Activated CD4-positive, alpha-beta T cell treated with anti-CD3 and anti-CD28 coated beads, Interleukin-2, amount 50 U/mL, for 1 hour (primary cell): ENCODE measurements at places on chromosomes 7 and 10.

DNA sequence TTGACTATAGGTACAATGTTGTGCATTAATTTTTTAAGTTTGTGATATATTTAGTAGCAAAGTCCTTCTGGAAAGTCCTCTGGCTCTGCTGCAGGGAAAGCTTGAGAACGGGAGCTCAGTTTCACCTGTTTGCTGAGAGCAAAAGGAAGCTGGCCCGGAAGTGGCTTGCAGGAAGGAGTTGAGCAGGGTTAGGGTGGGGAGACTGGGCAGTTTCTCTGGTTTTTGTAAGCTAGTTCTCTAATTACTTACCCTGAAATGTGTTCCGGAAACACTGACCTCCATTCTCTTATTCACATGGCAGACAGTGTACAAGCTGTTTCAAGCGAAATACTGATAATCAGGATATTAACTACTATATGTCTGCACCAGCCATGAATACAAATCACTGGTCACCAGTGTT, 22.3 kb downstream of the MAP3K8 start:
- DNase-seq = no peak

DNA sequence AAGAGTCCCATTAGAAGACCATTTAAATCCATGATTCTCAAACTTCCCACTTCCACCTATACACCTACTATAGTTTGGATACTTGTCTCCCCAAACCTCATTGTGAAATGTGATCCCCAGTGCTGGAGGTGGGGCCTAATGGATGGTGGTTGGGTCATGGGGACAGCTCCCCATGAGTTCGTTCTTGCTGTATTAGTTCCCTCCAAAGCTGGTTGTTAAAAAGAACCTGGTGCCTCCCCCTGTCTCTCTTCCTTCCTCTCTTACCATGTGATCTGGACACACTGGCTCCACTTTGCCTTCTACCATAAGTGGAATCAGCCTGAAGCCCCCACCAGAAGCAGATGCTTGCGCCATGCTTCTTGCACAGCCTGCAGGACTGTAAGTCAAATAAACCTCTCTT, 53.9 kb downstream of the WIPF3 start:
- no peak for DNase-seq

DNA sequence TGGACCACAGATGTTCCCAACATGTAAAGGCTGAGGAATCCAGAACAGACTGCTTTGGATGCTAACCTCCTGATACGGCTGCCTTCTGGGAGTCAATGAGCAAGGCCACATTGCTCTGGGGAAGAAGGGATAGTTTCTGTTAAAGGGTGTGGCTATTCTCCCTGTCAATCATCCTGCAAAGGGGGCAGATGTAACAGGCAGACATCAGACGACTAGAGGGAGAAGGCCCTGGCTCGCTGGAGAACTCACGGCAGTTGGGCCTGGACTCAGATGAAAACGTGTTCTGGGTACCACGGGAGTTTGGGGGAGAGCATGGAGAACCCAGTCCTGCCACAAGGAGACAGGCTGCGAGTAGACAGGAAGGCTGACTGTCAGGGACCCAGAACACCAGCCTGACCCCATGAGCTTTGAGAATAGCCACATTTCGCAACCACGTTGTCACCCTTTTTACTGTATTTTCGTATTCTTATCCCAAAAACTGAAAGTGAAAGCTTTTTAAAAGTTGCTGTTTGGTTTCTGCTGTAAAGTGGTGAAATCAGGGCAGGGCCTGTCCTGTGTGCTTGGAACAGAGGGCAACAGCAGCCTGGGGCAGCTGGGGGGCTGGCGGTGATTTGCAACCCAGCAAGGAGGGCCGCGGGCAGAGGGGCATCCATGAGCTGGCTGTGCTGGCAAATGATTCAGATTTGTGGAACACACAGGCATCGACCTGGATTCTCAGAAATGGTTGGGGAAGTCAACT, 95.3 kb downstream of the MYOF start:
- DNase-seq = no peak

DNA sequence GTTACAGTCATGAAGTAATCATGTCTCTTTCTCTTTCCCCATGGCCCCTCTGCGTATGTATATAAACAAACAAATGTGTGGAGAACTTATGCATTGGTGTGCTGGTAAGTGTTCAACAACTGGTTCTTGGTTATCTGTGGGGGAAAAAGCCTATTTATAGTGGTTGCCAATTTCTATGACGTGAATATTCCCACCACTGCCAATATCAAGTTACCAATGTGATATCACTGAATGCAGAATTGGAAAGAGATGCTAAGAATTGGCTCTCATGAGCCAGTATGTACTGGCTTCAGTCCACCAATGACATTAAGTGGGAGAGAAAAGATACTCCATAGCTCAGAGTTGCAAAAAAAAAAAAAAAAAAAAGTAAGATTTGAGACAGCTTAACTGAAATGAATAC, 399.7 kb downstream of the REEP3 start:
- no peak for DNase-seq

GRCh38 chr10:75197906-75198305, 12.7 kb upstream of the VDAC2 start:
- no peak for DNase-seq

DNA sequence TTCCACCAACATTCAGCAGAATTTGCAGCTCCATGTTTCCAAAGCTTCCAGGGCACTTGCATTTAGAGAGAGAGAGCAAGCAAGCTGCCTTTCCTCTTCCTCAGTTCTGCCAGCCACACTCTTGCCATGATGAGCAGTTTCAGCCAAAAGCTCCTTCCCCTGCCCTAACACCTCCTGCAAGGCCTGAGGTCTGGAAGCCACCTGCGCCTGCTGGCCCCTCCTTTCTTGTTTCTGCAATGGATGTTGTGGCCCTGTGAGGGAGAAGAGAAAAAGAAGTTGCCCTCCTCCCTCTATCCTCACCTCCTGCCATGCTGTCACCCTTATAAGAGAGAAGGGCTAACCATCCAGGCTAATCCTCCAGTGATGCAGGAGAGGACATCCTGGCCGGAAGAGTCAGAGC, 48.7 kb downstream of the IKZF1 start:
- no peak for DNase-seq

- no peak for DNase-seq
Observed at GRCh38 chr7:92778972-92779371, 57.4 kb downstream of the CDK6 start.

GRCh38 chr10:510415-510881, 179.0 kb downstream of the DIP2C start:
- no peak for DNase-seq

- no peak for DNase-seq
Observed at GRCh38 chr7:134548877-134549276, at the start of gene AKR1B15. Gene AKR1B15, plus strand, starts transcription at chr7:134549110. Its CDS starts 15,510 bp downstream, at chr7:134564620.

DNA sequence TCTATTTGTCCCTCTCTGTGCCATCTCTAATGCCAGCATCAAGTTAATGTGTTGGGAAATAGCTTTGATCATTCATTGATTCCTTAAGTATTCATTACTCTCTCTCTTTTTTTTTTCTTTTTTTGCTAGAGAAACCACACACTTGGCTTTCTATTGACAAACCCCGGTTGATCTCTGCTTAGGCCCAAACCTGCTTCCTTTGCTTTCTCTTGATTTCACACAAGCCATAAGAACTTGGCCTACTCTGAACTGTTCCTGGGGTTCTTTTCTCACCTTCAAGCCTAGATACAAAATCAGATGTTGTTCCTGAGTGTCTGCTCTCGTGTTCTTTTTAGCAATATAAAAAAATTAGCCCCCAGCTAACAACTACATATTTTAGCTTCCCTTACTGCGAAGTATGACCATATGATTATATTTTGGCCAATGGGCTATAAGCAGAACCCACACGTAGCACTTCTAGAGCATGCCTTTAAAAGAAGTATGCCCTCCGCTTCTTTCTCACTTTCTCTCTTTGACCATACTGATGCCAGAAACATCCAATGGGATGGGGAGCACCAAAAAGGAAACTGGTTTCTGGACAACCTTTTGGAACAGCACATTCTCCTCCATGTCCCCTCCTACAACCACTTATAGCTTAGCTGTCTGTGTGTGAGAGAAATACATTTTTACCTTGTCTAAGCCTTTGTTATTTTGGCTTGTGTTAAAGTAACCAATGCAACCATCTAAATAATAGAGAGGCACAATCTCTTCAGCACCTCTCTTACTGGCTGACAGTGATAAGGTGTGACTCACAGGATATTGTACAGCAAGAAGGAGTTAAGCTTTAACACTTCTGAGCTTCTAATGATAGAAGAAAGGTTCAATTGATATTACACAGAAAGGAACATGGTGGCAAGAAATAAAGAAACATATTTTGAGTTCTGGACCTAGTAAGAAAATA, 96.6 kb upstream of the LRRN3 start:
- DNase-seq = no peak

DNA sequence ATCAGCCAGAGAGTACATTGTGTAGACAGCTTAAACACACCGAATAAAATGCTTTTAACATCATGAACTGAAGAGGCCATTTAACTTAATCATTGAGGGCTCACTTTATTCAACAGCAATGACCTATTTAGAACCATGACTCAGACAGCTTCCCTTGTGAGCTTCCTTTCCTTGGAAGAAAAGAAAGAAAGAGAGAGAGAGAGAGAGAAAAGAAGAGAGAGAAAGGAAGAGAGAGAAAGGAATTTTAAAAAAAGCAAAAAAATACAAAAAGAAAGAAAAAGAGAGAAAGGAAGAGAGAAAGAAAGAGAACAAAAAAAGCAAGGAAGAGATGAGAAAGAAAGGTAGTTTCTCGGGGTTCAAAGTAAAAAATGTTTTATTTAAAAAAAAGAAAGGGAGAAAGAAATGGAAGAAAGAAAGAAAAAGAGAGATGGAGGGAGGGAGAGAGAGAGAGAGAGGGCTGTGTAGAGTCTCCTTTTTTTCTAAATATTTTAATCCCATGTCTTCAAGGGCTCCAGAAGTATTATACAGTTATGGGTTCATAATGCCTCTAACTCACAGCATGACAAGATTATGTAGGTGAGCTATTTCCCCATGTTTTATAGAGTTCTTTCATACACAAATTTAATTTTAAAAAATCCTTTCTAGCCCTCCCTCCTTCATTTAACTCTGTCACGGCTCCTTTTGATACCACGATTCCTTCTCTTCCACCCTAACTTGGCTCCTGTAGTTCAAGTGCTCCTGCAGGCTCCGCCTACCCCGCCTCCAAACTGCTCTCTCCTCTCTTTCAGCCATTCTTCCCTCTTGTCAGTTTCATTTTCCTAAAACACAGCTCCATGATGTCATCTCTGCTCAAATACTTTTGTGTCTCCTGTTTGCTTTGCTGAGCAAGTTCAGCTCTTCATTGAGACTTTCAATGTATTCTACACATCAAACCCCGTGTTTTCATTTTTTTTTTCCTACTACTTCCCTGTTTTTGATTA, 85.5 kb downstream of the PRTFDC1 start:
- no peak for DNase-seq

- DNase-seq = no peak
Observed at GRCh38 chr7:47776335-47776734, 171.9 kb downstream of the PKD1L1 start.

DNA sequence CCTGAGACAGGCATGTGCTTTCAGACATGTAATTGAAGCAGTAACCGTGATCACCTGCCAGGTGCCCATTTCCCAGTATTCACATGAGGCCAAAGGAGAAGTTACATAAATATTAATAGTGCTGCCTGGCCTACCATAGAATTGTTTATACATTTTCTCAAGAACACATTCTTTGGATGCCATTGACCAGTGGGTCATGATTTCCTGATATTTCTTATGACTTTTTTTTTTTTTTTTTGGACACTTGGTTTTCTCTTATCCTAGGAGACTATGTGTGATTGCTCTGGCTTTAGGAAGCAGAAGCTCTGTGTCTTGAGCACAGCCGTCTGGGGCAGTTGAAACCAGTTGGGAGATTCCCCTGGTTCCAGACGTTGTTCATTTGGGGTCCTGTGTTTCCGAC, 143.9 kb upstream of the NPS start:
- DNase-seq = no peak

- no peak for DNase-seq
Observed at GRCh38 chr10:93410697-93411348, 71.3 kb downstream of the MYOF start.

GRCh38 chr10:6525599-6526165, 54.4 kb downstream of the PRKCQ start:
- DNase-seq = no peak

DNA sequence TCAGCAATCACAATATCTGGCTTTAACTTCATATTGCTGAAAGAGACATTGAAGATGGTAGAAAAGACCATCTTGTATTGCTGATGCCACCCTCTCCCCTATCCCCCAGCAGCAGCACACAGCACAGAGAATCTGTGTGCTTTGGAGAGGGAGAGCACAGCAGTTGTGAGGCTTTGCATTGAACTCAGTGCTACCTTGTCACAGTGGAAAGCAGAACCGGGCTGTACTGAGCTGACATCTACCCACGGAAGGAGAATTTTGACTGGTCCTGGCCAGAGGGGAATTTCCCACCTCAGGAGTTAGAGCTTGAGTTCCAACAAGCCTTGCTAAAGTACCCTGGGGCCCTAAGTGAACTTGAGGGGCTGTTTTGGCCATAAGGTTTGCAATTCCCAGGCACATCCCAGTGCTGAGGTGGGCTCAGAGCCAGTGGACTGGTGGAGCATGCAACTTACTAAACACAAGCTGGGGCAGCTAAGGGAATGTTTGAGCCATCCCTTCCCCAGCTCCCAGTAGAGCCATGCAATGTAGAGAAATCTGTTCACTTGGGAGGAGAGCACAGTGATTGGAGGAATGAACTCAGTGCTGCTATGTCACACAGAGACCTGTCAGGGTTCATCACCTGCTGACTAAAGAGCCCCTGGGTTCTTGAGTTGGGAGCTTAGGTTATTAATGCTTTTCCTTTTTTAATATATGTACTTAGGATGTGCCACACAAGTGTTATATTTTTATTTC, 62.1 kb downstream of the OR13A1 start:
- DNase-seq = no peak

GRCh38 chr10:102645388-102645740, 1.1 kb downstream of the TRIM8 start:
- peak; percentile 45 for DNase-seq

GRCh38 chr7:32100407-32100907, 30.2 kb upstream of the PDE1C start:
- no peak for DNase-seq

DNA sequence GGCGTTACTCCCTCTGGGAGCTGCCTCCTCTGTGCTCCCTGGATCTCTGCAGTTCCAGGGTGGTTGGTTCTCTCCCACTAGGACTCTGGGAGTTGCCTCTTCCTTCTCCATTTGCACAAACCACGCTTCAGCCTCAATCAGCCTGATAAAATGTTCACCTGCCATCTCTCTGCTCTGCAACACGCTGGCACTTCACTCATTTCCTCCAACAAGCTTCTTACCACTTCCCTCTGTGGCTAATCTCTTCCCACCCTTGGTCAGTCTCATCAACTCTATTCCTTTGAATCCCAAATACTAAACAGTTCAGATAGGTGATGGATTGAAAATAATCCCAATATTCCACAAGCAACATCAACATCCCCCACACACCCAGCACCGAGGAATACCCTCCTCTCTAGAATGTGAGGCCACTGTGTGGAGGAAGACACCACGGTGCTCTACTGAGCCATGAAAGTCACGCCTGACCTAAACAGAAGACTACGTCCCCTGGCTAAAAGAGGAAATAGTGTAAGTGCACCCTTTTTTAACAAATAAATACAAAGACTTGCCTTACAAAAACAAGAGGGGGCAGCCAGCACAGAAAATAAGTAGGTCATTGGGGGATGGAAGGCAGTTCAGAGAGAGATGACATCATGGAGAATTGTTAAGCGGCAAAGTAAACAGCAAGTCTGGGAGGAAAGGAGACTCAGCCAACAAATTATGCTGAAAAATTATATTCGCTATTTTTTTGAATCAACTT, 1.9 kb upstream of the FAM170B start:
- no peak for DNase-seq
